ENCODE measurements at places on chromosomes 12 and 14.
A peak's percentile ranks its signal among the peaks of the same experiment; 100 is the strongest.

DNA sequence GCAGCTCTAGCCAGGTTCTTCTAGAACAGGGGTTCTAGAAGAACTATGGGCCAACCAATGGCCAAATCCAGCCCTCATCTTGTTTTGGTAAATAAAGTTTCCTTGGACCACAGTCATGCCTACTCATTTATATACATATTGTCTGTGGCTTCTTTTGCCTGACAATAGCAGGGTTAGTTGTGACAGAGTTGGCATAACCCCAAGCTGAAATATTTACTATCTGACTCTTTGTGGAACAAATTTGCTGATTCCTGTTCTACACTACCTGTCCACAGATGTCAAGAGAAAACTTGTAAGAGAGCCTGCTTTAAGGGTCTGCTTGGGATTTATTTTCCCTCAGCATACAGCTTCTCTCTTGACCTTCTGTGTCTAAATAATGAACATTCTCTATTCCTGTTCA is 289.0 kb downstream of the KSR2 start:
- DNase-seq = no peak

DNA sequence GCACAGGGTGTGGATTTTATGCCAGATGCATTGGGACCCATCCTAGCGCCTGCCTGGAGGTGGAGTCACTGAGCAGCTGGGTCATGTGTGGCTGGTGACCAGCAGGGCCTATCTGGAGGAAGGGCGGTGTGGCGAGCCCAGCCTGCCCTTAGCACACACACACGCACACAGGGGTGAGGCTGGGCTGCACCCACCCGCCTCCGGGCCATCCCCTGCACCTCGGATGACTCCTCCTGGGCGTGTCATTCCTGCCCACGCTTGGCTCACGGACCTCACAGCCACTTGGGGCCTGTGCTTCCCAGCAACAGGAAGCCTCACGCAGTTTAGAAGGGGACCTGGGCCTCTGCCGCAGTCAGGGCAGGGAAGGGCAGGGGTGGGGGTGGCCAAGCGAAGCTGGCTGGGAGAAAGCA is 36.2 kb upstream of the FZD10 start:
- no peak for DNase-seq

DNA sequence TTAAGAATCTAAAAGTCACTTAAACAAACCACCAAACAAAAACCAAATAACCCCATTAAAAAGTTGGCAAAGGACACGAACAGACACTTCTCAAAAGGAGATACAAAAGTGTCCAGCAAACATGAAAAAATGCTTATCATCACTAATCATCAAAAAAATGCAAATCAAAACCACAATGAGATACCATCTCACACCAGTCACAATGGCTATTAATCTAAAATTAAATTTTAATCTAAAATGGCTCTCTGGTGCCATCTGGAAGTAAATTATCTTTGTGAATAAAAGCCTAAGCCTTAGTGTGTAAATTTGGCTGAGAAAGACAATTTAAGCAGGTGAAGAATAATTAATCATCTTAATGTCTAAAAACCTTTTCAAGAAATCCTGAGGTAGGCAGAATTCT is 204.5 kb upstream of the PPFIA2 start:
- no peak for DNase-seq

- no peak for DNase-seq
Observed at GRCh38 chr12:64912516-64913255, 88.2 kb downstream of the TBC1D30 start.

- DNase-seq = peak; percentile 52
Observed at GRCh38 chr12:93783832-93784231, 106.7 kb downstream of the CRADD start.

DNA sequence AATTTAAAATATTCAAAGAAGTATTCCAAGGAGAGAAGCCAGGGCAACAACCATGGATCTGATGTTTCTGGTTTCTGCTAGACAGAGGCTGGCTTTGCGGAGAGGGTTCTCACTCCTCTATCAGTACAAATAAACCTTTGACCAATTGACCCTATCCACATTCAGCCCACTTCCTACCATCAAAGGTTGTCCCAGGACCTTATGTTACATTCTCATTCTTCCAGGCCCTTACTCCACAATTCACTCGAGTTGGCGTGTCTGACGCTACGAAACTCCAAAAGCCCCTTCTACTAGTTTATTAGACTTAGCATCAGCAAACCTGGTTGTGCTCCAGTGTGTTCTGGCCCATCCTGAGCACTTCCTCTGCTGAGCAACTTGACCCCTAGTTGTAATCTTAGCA is 24.8 kb upstream of the RNASE12 start:
- no peak for DNase-seq

GRCh38 chr12:29752121-29752520 is 31.6 kb downstream of the TMTC1 start:
- DNase-seq = no peak

DNA sequence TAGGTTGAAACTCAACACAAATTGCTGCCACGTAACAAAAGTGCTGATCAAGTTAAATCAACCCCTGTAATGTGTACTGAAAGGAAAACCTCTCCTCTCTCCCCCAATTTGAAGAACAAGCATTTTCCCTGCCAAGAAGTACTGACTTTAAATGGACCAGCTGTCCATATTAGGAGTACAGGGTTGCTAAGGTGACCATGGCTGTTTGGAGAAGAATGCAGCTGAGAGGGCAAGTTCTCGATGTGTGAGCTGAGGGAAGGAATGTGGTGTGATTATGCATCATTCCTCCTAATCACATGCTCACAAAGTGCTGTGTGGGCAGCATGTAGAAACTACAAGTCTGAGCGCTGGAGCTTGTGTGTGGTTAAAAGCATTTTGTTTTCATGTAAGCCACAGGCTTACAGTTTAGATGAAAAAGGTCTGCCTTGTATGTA is 50.9 kb upstream of the CCT2 start:
- peak; percentile 91 for DNase-seq

DNA sequence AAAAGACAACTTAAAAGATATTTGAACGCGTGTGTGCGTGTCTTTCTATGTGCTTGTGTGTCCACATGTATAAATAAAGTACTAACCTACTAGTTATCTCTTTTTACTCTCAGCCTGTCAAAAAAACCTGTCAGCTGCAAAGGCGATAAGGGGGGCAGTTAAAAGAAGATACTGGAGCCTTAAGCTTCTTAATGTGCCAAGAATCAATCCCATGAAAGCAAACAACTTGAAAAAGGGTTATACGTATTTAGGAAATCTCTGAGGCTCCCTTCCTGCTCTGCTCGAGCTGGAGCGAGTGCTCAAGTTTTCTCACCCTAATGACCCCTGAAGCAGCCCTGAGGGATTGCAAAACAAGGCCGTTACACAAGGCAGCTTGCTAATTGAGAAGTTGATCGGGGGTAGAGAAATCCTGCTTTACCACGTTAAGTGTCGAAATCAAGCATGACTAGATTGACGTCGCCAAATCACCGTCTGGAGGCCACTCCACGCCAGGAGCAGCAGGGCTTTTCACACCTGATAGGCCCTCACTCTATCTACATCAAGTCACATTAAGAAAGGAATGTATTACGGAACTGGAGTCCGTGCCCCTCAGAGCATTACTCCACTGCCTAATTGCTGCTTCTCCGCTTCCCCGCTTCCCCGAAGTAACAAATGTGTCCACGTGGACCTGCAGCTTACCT is 32.4 kb downstream of the LMO3 start:
- peak; percentile 58 for DNase-seq

DNA sequence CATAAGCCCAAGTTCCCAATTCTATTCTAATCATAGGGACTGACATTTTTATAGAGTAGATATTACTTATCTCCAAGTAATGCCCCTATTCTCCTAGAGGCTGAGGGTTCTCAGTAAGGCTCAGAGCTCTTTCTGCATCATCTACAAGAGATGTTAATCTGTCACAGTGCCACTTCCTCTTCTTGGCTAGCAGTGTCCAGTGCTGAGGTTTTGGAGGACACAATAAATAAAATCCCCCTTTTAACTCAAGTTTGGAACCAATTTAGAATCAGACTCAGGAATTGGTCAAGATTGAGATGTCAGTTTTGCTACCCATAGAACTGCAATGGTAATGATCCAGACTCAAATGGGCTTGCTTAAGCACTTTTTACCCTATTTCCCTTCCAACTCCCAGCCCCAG is 154.1 kb upstream of the ARID2 start:
- peak; percentile 37 for DNase-seq

DNA sequence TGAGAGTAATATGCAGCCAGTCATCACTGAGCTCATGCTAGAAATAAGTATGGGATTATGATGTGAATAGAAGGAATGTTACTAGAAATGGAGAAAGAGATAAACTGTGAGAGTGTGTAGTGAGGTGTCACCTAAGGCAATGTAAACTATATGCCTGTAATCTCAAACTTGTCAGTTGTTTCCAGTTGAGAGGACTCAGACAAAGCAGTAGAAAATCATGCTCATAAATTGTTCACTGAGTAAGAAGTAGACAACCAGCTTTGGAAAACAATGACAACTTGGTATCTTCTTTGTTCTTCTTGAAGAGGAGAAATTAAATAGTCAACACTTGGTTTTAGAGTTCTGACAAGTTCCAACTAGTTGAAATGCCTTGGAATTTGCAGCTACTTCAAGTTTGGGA is 148.5 kb upstream of the OR4E1 start:
- no peak for DNase-seq

DNA sequence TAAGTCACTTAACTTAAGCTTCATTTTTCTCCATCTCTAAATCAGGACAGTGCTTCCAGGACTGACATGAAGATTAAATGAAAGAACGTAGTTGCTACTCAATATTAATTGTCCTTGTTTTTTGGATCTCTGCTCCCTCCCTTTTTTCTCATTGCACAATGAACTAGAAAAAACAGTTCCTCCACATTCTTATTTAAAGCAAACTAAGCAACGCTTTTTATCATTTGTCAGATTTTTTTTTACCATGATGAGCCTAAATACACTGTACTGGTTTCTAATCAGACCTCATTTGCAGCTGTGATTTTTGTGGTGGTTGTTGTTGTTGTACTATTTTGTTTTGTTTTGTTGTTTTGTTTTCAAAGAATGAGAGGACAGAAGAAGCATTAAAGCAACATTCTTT is 23.2 kb upstream of the PARP11 start:
- DNase-seq = no peak

DNA sequence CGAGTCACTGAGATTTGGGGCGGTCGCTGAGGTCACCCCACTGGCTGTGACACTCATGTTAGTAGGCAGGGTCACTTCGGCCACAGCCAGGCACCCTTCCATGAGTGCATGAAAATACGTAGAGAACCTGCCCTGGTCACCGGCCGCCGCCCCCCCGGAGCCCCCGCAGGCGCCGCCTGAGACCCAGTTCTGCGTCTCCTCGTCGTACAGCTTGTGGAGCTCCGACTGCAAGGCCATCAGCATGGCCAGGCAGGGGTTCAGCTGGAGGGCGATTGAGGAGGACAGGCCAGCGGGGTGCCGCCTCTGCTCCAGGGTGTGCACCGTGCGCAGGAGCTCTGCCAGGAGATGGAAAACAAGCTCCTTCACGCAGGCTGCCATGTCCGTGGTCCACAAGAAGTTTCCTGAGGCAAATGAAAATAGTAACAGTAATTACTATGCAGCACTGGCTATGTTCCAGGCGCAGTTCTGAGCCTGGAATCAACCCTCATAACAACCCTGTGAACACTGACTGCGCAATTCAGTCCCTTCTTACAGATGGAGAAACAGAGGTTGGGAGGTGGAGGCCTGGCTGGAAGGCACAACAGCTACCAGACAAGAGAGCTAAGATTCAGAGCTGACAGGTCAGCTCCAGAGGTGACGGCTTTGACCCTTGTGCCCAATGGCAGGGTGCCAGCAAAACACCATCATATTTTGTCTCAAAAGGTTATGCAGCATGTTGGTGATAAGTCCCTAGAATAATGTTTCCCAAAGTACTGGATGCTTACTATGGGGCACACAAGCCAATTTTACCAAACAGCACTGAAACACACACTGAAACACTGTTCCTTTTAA is 59.9 kb downstream of the TRAFD1 start:
- no peak for DNase-seq

GRCh38 chr12:46124848-46125619 is 134.7 kb upstream of the SCAF11 start:
- peak; percentile 75 for DNase-seq

DNA sequence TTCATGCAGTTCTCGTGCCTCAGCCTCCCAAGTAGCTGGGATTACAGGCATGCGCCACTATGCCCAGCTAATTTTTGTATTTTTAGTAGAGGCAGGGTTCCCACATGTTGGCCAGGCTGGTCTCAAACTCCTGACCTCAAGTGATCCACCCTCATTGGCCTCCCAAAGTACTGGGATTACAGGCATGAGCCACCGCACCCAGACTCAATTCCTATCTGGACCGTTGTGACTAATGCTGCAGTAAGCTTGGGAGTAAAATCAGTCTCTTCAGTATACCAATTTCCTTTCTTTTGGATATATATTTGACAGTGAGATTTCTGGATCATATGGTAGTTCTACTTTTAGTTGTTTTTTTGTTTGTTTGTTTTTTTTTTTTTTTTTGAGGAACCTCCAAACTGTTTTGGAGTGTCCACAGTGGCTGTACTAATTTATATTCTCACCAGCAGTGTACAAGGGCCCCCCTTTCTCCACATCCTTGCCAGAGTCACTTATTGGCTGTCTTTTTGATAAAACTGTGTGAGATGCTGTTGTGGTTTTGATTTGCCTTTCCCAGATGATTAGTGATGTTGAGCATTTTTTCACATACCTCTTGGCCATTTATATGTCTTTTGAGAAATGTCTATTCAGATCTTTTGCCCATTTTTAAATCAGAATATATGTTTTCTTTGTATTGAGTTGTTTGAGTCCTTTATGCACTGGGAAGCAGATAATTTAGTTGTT is 37.3 kb upstream of the EVL start:
- DNase-seq = no peak

- DNase-seq = peak; percentile 92
Observed at GRCh38 chr12:121980191-121980891, 41.3 kb upstream of the BCL7A start.

DNA sequence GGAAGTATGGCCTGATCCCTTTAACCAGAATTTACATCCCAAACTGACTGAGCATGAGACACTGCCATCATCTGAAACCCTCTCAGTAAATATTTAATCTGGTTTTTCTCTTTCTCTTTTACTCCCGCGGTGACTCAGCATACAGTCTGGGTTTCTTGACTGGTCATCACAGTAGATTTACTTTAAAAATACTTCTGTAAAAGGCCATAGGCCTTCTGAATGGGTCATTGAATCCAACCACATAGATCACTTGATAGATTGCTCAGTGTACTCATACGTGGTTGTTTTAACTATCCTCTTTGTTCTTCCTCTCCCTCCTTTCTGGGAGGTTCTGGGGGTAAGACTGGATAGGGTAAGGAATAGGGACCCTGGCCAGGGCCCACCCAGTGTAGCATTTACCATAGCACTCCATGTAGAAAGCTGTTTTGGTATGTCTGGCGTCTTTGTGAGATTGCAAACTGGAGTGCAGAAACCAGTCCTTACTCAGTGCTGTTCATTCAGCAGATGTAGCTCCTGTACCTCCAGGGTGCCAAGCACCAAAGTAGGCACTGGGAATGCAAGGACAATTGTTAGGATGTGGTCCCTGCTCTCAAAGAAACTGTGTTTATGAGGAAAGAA is 165.7 kb downstream of the SRGAP1 start:
- DNase-seq = peak; percentile 22

DNA sequence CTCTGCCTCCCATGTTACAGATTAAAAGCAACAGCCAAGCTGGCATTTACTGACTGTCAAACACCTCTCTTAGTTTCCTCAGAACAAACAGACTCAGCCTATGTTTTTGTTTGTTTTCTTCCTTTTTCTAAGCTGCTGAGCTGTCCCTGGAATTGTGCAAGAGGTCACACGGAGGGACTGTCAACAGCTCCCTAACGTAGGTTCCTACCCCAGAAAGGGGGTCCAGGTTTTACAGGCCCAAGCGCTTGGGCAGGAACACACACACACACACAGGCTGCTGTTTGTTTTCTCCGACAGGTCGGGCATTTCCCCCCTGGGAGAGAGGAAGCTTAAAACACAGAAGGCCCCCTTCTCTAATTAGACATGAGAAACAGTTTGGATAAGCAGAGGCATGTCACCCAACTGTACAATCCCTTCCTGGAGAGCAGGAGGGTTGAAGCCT is 739.6 kb upstream of the TBX3 start:
- DNase-seq = no peak
